Right lobe of liver (tissue), 6 donors: ENCODE measurements at places on chromosomes 12 and 14. TPM values are rescaled to one million over a fixed set of nuclear protein-coding genes. Genes with fewer than 3 reads are reported as not detected.

- DNase-seq = no peak
Observed at GRCh38 chr14:52220924-52221811, 46.3 kb upstream of the PTGDR start.

- no peak for DNase-seq
Observed at GRCh38 chr12:11943919-11944700, 126.6 kb upstream of the BCL2L14 start.

DNA sequence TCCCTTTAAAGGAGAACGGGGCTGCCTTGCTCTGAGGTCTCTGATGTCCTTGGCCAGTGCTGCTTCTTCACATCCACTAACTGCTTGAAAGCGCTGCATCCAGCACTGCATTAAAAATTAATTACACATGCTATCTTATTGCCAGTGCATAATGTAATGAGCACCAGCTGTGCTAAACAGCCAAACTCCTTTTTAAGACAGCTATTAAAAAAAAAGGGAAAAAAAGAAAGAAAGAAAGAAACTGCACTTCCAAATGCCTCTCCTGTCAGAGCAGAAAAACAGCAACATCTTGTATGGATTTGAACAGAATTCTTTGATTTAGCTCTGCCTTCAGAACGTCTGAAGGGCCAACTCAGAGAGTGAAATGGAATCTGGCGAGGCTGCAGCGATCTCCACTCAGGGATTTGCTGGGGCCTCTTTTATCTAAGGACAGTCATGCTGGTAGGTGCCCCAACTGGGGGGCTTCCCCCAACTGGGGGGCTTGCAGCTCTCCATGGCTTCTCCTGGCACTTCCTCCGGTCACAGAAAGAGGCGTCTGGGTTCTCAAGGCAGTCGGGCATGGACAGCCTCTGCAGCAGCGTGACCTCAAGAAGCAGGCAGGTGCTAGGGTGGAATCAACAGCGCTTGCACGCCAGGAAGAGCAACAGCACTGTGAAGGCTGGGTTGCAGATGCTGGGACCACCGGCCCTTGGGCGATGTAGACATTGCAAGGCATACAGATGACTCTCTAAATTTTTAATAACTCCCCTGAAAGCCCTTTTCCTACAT, 46.4 kb downstream of the BCL11B start:
- no peak for DNase-seq

- DNase-seq = no peak
Observed at GRCh38 chr14:24115422-24116127, 826 bp upstream of the NRL start.

DNA sequence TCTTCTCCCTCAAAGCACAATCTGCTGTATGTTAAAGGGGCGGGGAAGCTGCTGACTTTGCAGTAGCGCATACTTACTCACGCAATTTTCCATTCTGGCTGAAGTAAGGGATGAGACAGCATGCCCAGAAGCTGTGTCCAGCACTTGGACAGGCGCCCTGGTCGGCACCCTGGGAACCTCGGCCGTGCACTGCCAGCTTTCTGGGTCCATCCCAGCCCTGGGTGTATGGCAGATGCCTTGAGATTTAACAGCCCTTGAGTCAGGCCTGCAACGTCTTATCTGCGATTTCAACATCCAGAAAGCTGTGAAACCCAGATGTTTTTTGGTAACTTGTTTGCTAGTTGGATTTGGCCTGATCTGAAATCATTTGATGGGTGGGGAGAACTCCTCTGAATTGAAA, 16.1 kb downstream of the EML1 start:
- DNase-seq = no peak

DNA sequence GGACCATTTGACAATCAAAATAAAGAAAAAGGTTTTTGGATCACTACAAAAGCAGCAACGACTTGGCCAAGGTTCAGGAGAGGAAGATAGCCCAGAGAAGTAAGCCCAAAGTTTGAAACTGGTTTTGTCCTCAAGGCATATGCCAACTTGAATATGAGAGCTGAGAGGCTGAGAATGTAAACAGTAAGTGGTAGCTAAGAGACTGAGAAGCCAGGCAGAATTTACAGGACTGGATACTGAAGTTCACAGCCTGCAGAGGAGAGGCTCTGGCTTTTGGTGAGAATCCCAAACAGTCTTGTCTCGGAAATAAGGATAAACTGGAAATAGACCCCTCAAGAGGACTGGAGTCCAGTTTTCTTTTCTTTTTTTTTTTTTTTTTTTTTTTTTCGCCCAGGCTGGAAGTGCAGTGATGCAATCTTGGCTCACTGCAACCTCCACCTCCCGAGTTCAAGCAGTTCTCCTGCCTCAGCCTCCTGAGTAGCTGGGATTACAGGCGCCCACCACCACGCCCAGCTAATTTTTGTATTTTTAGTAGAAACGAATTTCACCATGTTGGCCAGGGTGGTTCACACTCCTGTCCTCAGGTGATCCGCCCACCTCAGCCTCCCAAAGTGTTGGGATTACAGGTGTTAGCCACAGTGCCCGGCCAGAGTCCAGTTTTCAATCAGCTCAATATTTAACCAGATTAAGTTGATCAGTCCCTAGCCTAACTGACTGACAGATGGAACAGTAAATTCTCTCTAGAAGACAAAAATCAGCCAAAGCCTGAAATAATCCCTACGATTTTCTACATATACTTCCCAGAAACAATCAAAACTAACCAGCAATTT, 82.6 kb upstream of the COCH start:
- peak; percentile 38 for DNase-seq

GRCh38 chr12:108888031-108888430, 8.1 kb downstream of the DAO start:
- peak; percentile 93 for DNase-seq

DNA sequence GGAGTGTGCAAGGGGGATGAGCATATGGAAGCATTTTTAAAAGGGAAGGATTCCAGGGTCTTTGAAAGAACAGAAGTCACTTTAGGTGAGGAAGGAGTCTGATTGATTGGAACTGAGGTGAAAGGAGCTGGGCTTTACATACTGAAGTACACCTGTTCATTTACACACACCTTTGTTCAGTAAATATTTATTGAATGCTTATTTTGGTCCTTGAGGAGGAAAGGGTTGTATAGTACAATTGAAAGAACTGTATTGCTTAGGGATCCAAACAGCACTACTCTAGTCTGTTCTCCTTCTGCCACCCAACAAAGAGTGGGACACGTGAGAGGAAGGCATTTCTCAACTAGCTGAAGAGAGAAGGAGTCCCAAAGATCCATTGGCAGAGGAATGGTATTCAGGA, 63.9 kb downstream of the APAF1 start:
- DNase-seq = no peak

The TSPAN19 gene
- not detected for total RNA-seq

GRCh38 chr12:56571121-56571520, 49.5 kb downstream of the RBMS2 start:
- DNase-seq = no peak

DNA sequence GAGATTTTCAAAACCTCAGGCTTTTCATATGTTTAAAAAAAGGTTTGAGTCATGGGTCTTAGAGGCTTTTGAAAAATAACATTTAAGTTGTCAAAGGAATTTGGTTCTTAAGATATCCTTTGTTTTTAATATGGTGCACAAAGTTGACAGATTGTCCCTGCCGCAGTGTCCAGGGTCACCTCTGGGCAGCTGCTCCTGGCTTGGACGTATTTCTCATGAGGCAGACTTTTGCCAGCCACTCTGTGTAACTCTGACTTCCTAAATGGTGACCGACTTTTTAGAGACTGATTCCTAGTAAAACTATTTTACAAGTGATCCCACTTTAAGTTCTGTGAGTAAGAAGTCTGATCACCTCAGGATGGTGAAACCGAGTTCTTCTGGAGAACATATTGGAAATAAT, 27.5 kb downstream of the XRCC3 start:
- no peak for DNase-seq

The KLRC1 gene
- not detected for total RNA-seq

- DNase-seq = no peak
Observed at GRCh38 chr14:55057919-55058318, 6.5 kb downstream of the MAPK1IP1L start.

- no peak for DNase-seq
Observed at GRCh38 chr12:52252728-52253343, 19.8 kb downstream of the KRT7 start.

DNA sequence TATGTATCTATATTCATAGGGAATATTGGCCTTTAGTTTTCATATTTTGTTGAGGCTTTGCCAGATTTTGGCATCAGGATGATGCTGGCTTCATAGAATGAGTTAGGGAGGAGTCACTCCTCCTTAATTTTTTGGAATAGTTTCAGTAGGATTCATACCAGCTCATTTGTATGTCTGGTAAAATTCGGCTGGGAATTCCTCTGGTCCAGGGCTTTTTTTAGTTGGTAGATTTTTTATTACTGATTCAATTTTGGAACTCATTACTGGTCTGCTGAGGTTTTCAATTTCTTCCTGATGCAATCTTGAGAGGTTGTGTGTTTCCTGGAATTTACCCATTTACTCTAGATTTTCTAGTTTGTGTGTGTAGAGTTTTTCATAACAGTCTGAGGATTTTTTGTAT, 175.2 kb downstream of the EPS8 start:
- no peak for DNase-seq

- no peak for DNase-seq
Observed at GRCh38 chr12:14280921-14281320, 84.6 kb upstream of the ATF7IP start.

DNA sequence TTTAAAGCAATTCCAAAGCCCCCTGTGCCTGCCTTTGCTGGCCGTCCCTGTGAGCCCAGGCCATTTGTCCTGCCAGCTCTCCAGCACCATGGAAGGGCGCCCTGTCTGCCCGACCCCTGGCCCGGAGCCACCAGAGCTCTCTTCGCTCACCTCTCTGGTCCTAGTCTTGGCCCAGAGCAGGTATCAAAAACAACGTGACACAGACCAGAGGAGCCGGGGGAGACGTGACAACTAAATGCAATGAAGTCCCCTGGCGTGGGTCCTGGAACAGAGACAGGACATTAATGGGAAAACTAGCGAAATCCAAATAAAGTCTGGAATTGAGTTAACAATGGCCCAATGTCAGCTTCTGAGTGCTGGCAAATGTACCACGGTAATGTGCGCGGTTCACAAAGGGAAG, 83.2 kb upstream of the DIO3 start:
- DNase-seq = peak; percentile 91

GRCh38 chr12:97801471-97802059, 339.0 kb downstream of the RMST start:
- no peak for DNase-seq

DNA sequence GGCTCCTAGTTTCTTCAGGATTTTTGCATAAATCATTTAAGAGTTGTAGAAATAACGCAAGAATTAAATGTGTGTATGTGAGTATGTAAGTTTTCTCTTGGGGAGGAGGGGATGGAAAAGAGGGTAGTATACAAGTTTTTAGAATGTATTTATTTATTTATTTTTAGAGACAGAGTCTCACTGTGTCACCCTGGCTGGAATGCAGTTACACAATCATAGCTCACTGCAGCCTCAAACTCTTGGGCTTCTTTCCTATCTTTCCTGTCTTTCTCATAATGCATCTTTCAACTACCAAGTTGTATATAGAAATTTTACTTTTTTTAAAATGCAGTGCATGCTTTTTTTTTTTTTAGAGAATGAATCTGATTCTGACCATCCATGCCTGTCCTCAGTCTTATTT, 269.0 kb upstream of the GARIN2 start:
- DNase-seq = no peak

DNA sequence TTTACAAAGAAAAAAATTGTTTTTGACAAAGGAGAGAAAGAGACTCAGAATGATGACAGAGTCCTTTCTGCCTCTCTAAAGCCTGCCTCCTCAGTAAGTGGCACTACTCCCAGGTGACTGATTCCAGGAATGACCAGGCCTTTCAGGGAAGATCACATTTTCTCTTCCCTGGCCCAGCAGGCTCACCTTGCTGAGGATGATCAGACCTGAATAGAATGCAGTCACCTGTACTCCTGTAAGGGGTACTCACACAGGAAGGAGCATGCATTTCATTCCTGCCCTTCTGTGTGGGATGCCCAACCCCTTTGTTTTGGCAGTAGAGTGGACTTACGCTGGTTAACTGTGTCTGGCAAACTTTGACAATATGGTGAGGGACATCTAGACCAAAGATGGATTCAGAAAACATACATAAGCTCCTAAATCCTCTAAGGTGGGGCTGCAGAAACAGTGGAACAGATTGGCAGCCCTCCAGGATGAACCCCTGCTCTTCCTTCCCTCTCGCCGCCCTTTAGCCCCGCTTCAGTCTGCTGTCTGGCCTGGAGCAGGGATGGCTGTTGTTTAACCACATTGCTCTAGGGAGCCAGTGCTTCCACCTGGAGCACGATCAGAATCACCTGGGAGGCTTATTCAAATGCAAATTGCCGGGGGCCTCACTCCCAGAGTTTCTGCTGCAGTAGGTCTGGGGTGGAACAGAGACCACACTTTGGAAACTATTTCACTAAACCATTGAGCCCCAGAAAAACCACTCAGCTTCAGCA, 29.8 kb downstream of the ERG28 start:
- no peak for DNase-seq

DNA sequence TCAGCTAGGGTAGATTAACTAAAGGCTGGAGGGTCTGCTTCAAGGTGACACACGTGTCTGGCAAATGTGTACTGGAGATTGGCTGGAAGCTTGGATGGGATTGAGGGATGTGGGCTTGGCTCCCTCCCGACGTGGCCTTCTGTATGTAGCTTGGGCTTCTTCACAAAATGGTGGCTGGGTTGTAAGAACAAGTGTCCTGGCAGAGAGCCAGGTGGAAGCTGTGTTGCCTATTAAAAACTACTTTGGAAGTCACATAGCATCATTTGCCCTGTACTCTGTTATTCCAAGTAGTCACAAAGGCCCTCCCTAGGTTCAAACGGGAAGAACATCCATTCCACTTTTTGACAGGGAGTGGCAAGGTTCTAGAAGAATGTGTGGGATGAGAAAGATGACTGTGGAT, 174.1 kb upstream of the PRICKLE1 start:
- DNase-seq = no peak

DNA sequence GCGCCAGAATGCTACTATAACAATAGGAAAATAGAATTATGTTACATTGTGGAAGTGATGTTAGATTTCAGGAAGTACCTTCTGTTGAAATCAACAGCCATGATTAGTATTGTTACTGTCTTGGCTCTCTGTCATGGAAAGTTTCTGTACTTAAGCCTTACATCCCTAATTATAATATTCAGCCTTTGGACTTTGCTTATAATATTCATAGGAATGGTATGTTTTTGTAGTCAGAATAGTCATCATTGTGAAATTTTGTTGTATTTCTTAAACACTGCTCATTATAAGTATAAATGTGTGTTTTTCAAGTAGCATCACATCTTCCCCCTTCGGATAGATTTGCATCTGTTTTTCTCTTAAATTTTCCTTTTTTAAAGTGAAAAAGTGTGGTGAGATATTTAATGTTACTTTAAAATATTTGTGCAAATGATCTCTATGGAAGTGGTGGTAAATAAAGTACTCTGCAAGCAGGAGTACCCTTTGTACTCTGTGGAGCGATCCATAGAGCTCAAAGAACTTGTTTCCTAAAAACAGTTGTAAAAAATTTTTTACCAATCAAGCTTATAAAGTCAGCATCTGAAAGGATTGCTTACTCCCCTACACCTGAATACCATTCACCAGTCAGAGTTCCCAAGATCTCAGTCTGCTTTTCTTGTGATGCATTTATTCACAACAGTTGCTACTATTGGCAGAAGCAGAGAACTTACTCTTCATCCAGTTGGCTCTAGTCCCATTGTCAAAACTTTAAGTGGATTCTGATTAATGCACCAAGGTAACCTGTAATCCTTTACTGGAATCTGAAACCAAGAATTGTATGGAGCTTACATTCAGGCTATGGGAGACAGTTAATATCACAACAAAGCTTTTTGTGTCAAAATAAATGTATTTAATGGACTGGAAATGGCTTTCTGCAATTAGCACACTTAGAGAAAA, 87.8 kb downstream of the RIC8B start:
- no peak for DNase-seq

The IL22 gene
- total RNA-seq = not detected

The PLA2G1B gene
- total RNA-seq = not detected

The ZC3H14 gene
- 52.1 TPM for total RNA-seq

The CLEC2D gene
- 4.4 TPM for total RNA-seq
